ENCODE measurements at places on chromosomes 5 and 9.

DNA sequence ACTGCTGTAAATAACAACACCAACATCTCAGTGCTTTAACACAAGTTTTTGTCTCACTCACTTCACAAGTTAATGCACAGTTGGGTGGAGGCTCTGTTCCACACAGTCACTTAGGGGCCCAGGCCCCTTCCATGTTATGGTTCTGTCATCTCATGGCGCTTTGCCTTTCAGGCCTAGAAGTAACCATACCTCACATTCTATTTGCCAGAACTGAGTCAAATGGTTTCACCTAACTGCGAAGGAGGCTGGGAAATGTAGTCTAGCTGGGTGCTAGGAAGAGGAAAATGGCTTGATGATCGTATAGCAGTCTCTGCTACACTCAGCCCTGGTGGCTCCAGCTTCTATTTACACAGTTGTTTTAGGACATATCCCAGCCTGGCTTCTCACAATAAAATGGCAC is 23.1 kb upstream of the MVB12B start:
- no peak for DNase-seq

GRCh38 chr5:136015003-136015375 is 13.8 kb upstream of the TGFBI start:
- DNase-seq: no peak

- DNase-seq: no peak
Observed at GRCh38 chr5:15012061-15012460, 140.5 kb upstream of the ANKH start.

DNA sequence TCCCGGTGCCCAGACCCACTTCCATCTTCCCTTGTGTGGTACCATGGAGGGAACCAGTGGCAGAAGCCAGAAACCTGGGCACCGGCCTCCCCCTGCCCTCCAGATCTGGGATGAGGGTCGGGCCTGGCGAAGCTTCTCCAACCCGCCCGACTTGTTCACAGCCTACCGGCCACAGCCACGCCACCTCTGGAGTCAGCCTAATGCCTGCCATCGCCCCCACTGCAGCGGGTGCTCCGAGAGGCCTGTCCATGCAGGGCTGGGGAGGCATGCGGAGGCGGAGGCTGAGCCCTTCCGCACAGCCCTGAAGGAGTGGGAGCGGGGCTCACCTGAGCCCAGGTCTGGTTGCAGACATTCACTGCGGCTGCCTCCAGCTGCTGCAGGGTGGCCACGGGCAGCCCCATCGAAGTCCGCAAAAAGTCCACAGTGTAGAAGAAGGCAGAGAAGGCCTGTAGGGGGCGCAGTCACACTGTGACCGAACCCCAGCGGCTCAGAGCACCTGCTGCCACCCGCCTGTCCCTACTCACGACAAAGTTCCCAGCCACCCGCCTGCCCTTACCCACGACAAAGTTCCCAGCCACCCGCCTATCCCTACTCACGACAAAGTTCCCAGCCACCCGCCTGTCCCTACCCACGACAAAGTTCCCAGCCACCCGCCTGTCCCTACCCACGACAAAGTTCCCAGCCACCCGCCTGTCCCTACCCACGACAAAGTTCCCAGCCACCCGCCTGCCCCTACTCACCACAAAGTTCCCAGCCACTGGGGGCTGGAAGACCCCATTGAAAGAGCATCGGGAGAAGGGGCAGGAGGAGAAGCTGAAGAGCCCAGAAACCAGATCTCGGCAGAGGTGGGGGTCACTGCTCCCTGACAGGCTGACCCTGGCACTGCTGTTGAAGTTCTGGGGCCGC is 3.8 kb upstream of the NPDC1 start:
- no peak for DNase-seq

DNA sequence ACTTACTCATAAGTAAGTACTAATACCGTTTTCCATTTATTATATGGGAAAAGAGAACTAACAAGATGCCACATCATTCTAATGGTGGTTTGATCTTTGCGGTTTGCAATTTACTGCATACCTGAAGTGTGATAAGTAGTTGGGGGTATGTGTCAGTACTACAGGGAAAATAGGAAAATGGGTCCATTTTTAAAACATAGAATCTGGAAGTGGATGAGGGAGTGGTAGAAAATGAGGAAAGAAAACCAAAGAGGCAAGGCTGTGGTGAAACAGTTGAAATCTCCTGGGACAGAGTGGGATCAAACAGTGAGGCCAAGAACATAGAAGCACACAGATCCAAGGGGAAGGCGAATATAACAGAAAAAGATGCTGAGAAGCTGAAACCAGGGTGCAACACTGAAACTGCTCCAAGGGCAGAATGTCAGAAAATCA is 6.7 kb downstream of the ADAMTSL1 start:
- DNase-seq: no peak

All from stimulated activated CD4-positive, alpha-beta T cell treated with anti-CD3 and anti-CD28 coated beads, TNF-alpha, amount 100 ng/mL, for 4 hours (primary cell).